ENCODE measurements at places on chromosomes 7 and 10.

- no peak for DNase-seq
These were observed 710.1 kb upstream of the KCND2 start for GRCh38 chr7:119562839-119563238.

GRCh38 chr10:100939763-100940344 is 27.1 kb downstream of the SLF2 start:
- DNase-seq, result no peak

- no peak for DNase-seq
These were observed 96.6 kb downstream of the AVL9 start for GRCh38 chr7:32591938-32592337.

DNA sequence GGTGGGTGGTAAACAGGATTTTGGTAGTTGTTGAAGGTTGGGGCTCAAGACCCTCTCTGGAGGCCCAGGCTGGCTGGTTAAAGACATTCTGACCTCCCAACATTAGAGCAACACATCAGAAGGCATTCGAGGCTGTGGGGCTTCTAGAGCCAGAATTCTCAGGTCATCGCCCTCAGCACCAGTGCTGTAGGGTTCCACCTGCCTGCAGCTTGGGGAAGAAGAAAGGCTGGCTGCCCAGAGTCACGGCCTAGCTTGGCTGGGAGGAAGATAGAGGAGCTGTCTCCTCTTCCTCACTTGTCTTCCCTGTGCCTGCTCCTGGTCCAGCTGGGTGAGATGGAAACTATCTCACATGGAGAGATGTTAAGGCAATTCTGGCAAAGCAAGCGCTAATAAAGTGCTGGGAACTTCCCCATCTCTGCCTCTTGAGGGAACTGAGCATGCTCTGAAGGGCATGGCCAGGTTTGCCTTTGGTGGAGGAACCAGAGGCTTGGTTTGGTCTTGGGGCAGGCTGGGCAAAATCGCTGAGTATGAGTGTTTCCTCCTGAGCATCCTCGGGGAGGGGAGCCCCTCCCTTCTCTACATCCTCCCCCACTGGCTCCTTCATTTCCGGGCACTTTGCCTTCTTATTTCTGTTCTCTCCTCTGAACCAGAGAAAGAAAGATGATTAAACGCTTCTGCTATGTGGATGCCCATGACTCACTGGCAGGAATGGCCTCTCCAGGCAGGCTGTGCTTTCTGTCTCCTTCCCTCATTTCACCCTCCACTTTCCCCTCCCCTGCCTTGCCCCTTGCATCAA is 509.0 kb upstream of the PODXL start:
- no peak for DNase-seq

GRCh38 chr10:61830072-61830845 is 71.2 kb upstream of the ARID5B start:
- no peak for DNase-seq

- no peak for DNase-seq
These were observed 138.8 kb downstream of the ZEB1 start for GRCh38 chr10:31457858-31458257.

- peak; percentile 55 for DNase-seq
These were observed 26.7 kb downstream of the TMEM273 start for GRCh38 chr10:49161411-49161997.

DNA sequence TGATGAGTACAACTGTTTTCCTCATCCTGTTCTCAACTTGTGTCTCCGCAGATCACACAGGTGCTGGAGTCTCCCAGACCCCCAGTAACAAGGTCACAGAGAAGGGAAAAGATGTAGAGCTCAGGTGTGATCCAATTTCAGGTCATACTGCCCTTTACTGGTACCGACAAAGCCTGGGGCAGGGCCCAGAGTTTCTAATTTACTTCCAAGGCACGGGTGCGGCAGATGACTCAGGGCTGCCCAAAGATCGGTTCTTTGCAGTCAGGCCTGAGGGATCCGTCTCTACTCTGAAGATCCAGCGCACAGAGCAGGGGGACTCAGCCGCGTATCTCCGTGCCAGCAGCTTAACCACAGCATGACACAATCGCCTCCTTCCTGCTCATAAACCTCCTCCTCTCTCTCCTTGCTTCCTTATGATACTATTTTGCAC is 126.7 kb upstream of the PRSS58 start:
- DNase-seq, result peak; percentile 67

DNA sequence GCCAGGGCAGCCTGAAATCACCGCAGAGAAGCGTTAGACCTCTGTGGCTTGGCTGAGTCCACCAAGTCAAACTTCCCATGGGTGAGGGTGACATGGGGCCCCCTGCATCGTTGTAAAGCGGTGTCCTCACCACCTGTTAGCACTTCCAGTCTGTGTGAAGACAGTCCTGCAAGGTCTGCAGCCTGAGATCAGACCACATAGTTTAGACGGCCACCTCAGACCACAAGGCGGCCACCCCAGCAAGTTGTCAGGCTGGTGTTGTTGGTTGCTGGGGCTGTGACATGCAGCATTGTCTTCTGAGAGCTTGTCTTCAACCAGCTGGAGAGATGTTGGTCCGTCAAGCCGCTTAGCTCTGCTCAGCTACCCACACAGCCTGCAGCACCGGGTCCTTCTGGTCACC is 44.1 kb upstream of the TARP start:
- DNase-seq, result peak; percentile 19

- peak; percentile 56 for DNase-seq
These were observed 458.8 kb downstream of the SORCS1 start for GRCh38 chr10:106705681-106706100.

- DNase-seq, result peak; percentile 26
These were observed 158.2 kb downstream of the ARHGAP12 start for GRCh38 chr10:31770307-31770902.

- DNase-seq, result no peak
These were observed 133.0 kb downstream of the FGFR2 start for GRCh38 chr10:121465215-121465614.

- DNase-seq, result no peak
These were observed 443.5 kb downstream of the PAXIP1 start for GRCh38 chr7:154559454-154559853.

DNA sequence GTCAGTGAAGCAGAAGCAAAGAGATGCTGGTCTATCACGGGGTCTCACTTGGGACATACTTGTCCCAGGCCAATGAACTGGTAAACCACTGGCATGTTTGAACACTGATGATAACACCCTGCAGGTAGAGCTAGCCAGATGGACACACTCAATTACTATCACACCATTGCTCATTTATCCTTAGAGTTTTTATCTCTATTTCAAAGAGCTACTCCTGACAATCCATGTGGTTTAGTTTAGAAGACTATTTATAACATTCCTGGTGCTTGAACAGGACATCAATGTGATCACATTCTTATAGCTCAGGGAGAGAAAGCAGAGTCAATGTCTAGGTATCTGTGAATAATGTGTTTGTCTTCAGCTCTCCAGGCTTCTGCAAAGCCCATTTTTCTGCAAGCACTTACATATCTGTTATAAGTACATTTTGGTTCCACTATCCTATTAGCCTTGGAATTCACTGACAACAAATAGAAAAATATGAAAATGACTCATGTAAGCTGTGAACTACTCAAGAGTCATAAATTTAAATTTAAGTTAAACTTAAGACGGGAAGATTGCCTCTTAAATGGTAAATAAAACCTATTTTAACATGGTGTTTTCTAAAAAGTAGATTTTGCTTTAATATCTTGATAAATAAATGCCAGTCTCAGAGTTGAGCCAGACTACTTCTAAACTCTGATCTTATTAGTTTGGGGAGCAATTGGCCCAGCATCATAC is 106.7 kb upstream of the MBL2 start:
- no peak for DNase-seq

GRCh38 chr10:126015413-126015812 is 119.0 kb downstream of the FANK1 start:
- DNase-seq, result no peak

- no peak for DNase-seq
These were observed 78.3 kb downstream of the ELAPOR2 start for GRCh38 chr7:86981127-86981526.

DNA sequence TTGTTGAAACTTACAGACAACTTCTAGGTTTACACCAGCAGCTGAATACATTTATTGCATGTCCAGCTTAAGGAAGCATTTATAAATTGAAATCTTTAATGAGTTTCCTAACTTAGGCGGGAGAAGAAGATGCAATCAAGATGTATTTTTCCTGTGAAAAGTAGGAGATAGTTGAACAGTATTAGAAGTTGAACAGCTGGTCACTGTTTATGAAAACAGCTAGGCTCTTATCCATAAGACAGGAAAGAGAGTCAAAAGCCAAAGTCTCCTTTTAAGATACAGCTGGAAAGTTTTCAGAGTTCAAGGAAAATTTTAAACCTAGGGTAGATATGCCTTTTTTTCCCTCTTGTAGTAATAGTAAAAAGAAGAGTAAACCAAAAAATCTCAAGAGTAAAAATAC is 236.1 kb upstream of the FERD3L start:
- no peak for DNase-seq

Measured in hematopoietic multipotent progenitor cell treated with erythropoietin and hydrocortisone succinate and interleukin-3 and kit ligand, for 8 days (in vitro differentiated cells).